ENCODE measurements at places on chromosomes 1 and 21. TPM values are rescaled to one million over a fixed set of nuclear protein-coding genes. Genes with fewer than 3 reads are reported as not detected.

DNA sequence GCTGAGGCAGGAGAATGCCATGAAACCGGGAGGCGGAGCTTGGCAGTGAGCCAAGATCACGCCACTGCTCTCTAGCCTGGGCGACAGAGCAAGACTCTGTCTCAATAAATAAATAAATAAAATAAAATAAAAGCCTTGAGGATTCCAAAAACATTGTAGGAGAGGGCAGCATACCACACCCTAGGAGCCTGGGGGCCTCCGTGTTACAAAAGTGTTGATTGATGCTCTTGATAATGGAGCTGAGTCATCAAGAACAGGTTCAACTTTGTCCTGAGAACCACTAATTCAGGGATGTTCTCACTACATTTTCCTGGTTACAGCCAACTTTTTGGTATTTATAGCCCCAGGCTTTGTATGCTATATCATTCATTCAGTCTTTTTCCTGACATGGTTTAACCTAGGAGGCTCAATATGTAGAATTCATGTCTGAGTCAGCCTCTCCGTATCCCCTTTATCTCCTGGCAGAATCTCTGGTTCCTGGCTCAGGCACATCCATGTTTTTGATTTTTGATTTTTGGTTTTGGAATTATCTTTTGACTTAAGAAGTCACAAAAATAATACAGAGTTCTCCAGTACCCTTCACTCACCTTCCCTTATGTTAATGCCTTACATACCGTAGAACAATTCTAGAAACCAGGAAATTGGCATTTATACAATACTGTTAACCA lies 69.4 kb downstream of the LRRC8D start:
- no peaks in the 10 kb centered on the region for H3K36me3 ChIP-seq
- no peak overlapping the region for H3K4me3 ChIP-seq
- H3K27ac ChIP-seq: no peak overlapping the region
- H3K27me3 ChIP-seq: no peaks in the 10 kb centered on the region

The BTBD8 gene
- 13.4 TPM for total RNA-seq

DNA sequence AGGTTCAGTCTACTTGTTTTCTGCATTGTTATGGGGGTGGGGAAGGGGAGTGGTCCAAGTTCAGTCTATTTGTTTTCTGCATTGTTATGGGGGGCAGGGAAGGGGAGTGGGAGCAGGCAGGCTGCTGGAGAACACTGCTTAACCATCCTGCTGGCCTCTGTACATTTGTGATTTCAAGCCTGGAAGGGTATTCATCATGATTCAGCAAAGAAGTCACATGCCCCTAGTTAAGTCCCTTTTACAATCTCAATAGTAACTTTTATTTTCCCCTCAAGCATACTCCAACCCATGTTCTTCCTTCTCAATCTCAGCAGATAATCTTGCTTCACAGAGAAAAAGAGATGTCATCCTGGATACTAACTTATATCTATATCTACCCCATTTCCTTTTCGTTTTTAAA lies 7.9 kb downstream of the LYST start:
- H3K27ac ChIP-seq: no peak overlapping the region
- H3K27me3 ChIP-seq: no peaks in the 10 kb centered on the region
- no peaks in the 10 kb centered on the region for H3K36me3 ChIP-seq
- DNase-seq: no peak
- H3K4me3 ChIP-seq: no peak overlapping the region

DNA sequence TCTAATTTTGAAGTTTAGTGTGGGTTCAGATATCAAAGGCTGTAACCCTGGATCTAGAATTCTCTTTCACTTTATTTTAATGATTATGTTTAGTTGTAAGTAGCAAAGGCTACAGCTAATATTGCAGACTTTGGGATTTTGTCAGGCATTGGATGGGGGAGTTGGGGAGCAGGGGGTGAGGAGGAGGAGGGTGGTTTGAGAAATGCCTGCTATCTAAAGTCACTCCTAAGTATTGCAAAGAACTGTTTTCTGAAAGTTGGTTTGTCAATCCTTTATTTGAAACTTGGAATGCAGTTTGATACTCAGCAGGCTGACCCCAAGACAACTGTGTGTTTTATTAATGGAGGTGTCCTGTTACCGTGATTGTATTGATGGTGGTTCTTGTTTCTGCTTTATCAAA lies 1.2 kb downstream of the NTPCR start:
- DNase-seq: no peak
- no peaks in the 10 kb centered on the region for H3K27me3 ChIP-seq
- peak overlapping the region; percentile 96 for H3K4me3 ChIP-seq
- no peak overlapping the region for H3K27ac ChIP-seq
- no peaks in the 10 kb centered on the region for H3K36me3 ChIP-seq

All from glutamatergic neuron (in vitro differentiated cells).